ENCODE measurements at places on chromosomes 2 and 18.
A peak's percentile ranks its signal among the peaks of the same experiment; 100 is the strongest.

GRCh38 chr2:19801367-19802080 is 100.3 kb downstream of the TTC32 start:
- no peak for DNase-seq

DNA sequence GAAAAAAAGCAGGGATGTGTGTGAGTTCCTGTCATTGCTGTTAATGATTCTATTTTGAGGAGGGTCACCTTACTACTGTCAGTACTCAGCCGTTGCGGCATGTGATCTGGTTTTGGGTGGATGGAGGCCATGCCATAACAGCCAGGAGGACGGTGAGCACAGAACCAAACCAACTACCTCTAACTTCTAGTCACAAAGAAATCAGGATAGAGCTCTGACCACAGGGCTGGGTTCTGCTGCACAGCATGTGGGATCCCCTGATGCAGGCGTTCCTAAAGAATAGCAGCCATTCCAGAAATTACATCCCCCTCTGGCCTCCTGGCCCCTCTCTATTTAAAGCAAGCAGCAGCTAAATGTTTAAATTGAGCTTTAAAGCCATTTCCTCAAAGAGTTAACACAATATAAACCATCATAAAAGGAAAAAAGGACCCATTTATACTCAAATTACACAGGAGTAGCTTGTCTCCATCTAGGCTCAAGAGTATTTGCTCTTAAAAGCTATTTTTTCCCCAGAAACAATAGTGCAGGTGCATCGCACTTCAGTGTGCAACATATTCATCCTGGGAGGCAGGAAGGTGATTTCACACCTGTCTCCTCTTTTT is 786.4 kb downstream of the RNF144A start:
- no peak for DNase-seq

DNA sequence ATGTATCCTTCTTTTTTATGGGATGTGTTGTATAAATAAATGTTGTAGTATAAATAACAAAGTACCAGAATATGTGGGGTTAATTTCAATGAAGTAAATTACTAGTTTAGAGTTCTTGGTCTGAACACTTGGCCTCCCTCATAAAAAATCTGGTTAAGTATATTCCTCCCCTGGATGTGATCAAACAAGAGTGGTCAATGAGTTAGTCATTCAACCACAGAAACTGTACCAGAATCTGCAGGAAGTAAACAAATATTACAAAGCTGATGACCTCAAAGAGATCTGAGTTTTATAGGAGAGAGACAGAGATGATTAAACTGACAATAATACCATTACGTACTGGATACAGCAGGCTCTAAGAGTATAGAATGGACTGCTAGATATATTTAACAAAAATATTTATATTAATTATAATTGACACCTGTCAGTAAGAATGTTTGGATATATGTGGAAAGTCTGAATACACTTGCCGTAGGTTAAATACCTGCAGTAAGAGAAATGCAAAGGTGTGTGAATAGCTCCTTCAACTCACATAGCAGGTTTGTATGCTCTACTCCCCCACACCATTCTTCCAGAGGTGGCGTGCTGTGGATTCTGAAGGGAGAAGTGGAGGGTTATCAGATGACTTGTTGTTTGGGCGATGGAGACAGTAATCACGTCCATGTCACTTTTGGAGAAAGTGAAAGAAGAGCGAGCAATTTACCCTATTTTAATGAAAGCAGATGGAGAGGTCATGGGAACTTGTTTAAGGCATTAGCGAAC is 108.3 kb upstream of the LRATD1 start:
- no peak for DNase-seq

DNA sequence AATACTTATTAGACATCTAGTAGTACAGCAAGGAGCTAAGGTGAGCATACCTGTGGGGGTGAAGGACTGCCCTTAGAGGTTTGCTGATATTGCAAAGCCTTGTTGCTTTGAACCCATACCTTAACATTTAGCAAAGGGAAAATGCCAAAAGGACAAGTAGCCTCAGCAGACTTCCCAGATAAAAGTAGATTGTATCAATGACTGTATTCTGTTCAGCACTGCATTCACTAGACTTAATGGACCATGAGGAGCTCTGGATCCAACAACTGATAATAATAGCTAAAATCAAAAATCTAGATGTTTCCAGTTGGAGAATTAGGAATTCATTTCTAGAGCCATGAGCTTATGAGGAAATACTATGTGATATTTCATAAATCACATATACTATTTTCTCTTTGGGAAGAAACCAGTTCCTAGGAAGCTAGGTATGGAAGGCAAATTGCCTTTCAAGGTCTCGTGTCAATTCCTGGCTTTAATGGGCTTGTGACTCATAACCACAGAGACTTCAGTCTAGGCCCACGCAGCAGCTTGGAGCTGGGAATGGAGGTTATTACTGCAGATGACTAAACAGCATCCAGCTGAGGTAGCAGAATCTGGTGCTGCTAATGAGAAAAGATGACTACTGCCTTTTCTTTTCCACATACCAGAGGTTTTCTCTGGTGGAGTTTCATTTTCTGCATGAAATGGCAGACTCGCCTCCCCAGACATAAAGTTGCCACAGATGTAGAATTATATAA is 191.2 kb upstream of the NABP1 start:
- peak; percentile 1 for DNase-seq

DNA sequence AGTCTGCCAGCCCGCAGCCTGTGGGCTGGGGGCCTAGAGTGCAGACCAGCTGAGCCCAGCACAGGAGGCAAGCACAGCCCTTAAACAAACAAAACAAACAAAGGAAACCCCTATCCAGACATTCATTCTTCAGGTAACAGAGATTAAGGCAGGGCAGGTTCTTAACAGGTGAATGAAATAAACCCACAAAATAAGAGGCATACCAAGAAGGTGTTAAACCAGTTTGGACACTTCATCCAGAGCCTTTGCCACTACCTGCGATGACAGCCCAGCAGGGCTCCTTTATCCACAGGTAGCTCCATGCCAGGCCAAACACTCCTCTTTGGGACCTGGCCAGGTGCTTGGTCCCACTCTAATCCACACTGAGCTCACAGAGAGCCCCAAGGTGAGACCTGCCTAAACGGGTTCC is 209.7 kb upstream of the SIX2 start:
- no peak for DNase-seq

DNA sequence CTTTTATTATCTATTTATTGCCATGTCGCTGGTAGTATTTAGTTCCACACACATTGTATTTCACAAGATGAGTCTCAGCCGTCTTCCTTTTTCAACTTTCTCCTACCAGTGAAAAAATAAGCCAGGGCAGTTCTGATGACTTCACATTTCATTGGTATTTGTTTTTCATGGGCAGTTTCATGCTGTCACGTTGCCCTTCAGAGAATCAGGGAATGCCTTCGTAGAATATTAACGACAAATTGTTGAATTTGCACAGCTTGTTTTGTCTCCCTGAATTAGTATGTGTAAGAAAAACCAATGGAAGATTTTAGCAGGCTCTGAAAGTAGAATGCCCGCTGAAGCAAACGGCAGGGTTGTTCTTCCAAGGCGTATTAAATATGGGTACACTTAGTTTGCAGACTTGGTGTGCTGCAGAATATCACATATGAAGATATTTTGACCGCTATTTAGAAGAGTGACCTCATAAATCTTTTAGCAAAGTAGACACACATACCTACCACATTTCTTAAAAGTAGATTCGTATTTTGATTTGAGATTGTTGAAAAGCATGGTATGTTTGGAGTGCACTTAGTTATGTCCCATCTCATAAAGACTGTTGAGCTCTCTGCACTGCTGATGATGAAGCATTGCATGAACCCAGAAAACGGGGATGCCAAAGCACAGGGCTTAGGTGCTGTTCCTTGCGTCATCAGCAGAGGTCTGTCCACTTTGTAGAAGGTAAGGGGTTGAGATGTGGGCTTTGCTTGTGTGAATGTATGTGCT is 2.9 kb downstream of the NEDD4L start:
- DNase-seq, result no peak

- DNase-seq, result no peak
Measured at GRCh38 chr18:50560681-50561629, 1.1 kb downstream of the MAPK4 start.

DNA sequence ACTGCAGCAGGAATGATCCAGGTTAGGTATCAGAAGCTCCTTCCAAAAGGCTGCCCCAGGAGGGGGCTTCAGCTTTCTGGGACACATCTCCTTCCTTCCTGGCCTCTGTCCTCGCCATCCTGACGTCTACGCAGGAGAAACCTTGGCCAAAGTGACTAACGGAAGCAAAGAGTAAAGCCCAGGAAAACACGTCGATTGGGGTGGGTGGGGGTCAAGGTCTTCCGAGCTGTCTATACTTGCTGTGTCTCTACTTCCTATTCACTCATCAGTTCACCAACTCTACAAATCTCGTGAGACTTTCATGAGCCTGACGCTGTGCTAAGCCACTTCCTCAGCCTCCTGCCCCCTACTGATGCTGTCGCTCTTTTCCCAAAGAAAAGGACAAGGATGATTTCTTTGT is 212.6 kb downstream of the TNS1 start:
- no peak for DNase-seq

GRCh38 chr18:26208977-26209376 is 17.3 kb upstream of the TAF4B start:
- DNase-seq, result no peak

- no peak for DNase-seq
Measured at GRCh38 chr2:153196378-153197058, 282.0 kb downstream of the RPRM start.

DNA sequence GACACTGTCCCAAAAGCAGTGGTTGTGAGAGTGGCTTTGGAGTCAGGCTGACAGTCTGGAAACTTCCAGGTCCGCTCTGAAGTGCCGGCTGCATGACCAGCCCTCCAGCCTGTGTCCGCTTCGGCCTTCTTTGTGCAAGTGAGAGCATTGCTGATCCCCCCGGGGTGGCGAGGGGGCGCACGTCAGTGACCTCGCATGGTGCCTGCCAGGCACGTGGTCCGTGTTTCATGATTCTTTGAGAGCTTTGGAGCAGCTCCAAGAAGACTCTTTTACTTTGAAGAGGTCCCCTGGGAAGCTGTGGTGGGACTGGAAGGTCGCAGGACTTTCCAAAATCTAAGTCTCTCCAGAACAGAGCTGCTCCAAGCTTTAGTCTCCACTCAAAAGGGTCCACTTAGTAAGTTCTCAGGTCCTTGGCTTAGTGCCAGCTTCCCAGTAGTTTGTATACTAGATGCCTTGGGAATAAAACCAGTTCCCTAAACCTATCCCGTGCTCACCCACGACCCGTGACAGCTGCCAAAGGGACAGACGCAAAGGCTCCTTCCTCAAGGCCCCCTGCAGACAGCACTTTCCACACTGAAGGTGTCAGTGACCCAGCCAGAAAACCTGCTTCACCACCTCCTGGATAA is 68.8 kb downstream of the ADI1 start:
- no peak for DNase-seq

DNA sequence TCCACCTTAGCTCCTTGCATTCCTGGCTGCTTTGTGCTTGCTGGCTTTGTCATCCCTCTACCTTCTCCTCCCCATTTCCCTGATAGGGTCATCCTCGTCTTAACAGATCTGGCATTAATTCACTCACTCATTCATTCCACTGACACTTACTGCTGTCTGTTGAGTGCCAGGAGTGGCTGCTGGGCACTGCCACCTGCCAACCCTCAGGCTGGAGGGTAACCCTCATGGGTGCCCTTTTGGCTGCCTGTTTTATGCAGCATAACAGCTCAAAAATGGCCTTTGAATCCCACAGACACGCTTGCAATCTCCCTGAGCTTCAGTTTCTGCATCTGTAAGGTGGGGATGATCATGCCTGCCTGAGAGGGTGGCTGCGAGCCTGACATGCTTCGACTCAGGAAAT is 25.2 kb downstream of the FHOD3 start:
- no peak for DNase-seq

DNA sequence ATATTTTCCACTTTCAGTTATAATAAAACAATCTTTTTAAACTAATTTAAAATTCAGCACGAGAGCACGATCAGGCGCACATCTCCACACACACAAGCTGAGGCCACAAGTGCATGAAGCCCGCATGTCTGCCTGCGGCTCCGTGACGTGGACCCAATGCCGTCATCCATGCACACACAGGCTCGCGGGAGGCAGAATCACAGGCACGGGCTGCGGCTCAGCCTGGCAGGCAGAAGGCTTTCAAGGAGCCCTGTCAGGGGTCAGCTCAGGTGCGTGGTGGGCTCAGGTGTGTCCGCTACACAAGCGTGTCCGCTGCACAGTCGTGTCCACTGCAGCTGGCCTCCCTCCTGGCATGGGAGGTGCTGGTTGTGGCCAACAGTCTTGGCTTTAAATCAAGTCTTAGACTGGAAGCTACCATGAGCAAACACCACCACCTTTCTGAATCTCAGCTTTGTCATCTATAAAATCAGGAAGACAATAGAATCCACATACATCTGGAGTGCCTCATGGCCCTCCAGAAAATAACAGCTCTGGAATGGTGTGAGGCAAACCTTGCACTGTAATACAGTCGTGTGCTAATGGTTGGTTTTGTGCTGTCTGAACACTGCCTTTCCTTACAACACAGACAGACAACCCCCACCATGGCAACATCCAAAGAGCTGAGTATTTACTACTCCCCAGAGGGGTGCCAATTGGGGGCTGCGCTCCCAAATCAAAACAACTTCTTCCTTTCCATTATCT is 210.1 kb downstream of the NDUFA10 start:
- DNase-seq, result no peak

DNA sequence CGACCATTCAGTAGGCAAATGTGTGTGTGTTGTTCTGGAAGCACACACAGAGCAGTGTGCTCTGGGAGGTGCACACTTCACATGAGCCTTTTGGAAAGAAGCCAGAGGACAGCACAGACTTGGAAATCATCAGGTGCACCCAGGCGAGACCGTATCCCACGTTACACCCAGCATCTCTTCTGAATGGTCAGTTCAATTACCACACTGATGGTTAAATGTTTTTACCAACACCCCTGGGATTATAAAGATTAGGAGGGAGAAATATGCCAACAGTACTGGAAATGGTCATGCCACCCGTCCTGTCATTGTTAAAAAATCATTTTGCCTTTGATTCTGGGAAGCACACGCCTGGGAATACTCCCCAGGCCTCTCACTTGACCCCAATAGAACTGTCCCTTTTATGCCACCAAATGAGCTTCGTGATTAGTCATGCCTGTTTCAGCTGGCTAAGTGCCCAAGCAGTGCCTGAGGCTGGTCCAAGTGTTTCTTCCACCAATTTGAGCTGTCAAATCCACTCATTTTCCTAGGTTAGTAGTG is 183.7 kb downstream of the NRP2 start:
- DNase-seq, result no peak

GRCh38 chr2:234292205-234292961 is 204.5 kb downstream of the ARL4C start:
- DNase-seq, result peak; percentile 60

DNA sequence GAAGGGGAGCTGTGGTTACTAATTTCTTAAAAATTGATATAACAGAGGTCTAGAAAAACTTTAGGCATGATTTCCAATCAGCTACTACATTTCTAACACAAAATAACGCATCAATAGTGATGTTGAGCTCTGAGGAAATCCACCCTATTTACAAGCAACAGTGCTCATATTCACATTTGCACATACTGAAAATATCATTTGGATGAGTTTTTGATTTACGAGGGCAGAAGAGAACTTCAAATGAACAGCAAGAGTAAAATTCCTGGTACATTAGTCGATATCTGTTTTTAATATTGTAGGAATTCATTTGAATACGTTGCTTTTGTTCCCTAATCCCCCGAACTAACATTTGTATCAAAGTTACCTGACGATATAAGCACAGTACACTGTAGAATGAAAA is 761.0 kb upstream of the POU3F3 start:
- no peak for DNase-seq

Measured in stimulated activated naive CD4-positive, alpha-beta T cell treated with Interleukin-2 at 50 U/mL for 16 hours (primary cell).